ENCODE measurements at places on chromosomes 16 and 17. TPM values are rescaled to one million over a fixed set of nuclear protein-coding genes. Genes with fewer than 3 reads are reported as not detected.
A peak's percentile ranks its signal among the peaks of the same experiment; 100 is the strongest.

PCGF2 gene
- total RNA-seq = 66.9 TPM

DNA sequence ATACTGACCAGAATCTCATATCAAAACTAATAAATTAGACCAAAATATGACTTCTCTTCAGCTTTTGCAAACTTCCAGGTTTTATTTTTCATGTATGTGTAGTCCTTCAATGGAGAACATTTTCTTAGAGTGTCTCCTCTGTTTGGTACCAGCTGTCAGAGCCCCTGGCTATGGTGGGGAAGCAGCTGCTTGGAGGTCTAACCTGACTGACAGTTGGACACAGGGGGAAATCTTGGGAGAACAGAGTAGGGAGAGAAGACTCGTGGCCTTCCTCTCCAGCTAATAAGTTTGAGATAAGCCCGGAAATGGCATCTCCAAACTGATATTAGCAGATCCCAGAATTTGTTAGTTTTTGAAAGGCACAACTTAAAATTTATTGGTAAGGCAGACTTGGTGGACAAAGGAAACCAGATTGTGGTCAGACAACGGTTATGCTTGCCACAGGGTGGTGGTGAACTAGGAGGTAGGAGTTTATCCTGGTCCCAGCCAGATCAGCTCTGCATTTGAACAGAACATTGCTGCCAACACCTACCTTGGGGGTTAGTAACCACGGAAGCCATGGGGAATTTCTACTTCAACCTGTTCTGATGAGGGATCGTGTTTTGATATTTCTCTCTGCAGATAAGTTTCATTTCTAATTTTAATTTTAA lies 39.2 kb upstream of the IRX3 start:
- no peaks in the 10 kb centered on the region for H3K36me3 ChIP-seq
- H3K27ac ChIP-seq = no peak overlapping the region
- H3K4me1 ChIP-seq = no peaks in the 10 kb centered on the region
- H3K4me3 ChIP-seq = no peak overlapping the region
- H3K27me3 ChIP-seq = peaks cover 36% of the 10 kb centered on the region
- DNase-seq = no peak

DNA sequence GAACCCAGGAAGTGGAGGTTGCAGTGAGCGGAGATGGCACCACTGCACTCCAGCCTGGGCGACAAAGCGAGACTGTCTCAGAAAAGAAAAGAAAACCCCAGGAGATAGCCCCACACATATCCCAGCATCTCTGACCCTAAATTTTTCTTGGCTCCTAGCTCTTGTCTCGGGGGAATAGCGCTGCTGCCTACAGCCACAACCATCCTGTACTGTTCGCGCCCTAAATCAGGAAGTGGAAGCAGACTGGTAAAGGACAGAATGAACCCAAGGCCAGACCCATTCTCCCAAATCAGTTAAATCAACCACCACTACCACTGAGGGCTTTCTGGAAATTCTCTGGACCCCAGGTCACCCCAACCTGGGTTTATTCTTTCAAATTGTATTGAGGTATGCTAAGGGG lies 1.7 kb downstream of the CTDNEP1 start:
- DNase-seq = no peak
- H3K27me3 ChIP-seq = no peaks in the 10 kb centered on the region
- H3K36me3 ChIP-seq = peaks cover 20% of the 10 kb centered on the region
- H3K4me1 ChIP-seq = peaks cover 34% of the 10 kb centered on the region

DNA sequence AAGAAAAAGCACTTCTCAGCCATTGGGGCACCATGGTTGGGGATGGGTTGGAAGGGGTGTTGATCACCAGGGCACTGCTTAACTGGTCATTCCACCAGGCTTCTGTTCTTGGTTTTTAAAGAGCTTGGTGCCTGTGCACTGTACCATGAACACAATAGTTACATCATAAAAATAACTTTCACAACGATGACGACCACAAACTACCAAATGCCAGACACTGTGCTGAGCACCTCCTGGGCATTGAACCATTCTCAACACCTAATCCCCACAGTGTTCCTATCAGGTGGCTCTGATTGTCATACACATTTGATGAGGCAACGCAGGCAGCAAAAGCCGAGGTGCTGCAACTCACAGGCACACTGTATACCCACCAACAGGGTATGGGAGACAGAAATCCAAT lies 208.0 kb downstream of the FOXL1 start:
- H3K27me3 ChIP-seq = no peaks in the 10 kb centered on the region
- no peak for DNase-seq
- no peak overlapping the region for H3K4me3 ChIP-seq

DNA sequence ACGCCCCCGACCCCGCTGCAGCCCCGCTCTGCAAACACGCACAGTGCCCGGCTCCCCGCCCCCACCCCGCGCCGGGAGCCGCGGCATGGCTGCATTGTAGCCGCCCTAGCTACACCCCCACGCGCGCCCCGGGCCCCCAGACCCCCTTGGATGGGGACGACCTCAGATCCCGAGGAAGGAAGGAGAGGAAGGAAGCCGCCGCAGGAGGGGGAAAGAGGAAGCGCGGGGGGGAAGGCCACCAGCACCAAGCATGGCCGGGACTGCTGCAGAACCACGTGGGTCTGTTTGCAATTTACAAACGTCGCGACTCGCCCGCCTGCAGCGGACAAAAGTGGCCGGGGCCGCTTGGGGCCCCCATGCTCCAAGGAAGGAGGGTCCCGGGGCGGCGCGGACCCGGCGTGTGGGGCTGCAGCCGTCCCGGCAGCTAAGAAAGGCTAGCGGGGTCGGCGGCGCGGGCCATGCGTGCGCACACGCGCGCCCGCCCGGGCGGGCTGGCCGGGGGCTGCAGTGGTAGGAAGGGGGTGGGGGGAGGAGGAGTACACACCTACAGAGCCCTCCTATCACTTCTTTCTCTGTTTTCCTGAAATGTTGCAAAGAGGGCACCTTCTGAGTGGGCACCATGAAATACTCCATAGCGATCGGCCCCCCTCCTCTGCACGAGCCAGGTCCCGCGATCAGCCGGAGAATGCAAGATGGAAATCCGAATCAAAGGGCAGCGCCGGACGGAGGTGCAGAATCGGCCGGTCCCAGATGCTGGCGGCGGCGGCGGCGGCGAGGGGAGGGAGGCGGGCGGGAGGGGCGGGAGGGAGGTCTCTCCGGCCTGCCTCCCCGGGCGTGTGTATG lies 488 bp downstream of the TFAP4 start:
- no peaks in the 10 kb centered on the region for H3K27me3 ChIP-seq
- peak overlapping the region; percentile 83 for H3K27ac ChIP-seq
- peaks cover 6% of the 10 kb centered on the region for H3K4me1 ChIP-seq
- no peaks in the 10 kb centered on the region for H3K36me3 ChIP-seq
- peak overlapping the region; percentile 80 for H3K4me3 ChIP-seq

- no peaks in the 10 kb centered on the region for H3K36me3 ChIP-seq
- no peak overlapping the region for H3K27ac ChIP-seq
Measured at GRCh38 chr16:4586291-4586690, 28.4 kb downstream of the UBALD1 start.

- no peaks in the 10 kb centered on the region for H3K4me1 ChIP-seq
- no peak overlapping the region for H3K27ac ChIP-seq
- H3K36me3 ChIP-seq = no peaks in the 10 kb centered on the region
- DNase-seq = no peak
- H3K27me3 ChIP-seq = no peaks in the 10 kb centered on the region
Measured at GRCh38 chr16:26961459-26961858, 105.3 kb upstream of the C16orf82 start.

CCDC200 gene
- not detected for total RNA-seq

- no peak overlapping the region for H3K27ac ChIP-seq
- H3K4me1 ChIP-seq = peaks cover 2% of the 10 kb centered on the region
- H3K36me3 ChIP-seq = no peaks in the 10 kb centered on the region
- H3K27me3 ChIP-seq = peaks cover 46% of the 10 kb centered on the region
- peak; percentile 73 for DNase-seq
Measured at GRCh38 chr17:58247511-58248363, 9.4 kb downstream of the LPO start.

DNA sequence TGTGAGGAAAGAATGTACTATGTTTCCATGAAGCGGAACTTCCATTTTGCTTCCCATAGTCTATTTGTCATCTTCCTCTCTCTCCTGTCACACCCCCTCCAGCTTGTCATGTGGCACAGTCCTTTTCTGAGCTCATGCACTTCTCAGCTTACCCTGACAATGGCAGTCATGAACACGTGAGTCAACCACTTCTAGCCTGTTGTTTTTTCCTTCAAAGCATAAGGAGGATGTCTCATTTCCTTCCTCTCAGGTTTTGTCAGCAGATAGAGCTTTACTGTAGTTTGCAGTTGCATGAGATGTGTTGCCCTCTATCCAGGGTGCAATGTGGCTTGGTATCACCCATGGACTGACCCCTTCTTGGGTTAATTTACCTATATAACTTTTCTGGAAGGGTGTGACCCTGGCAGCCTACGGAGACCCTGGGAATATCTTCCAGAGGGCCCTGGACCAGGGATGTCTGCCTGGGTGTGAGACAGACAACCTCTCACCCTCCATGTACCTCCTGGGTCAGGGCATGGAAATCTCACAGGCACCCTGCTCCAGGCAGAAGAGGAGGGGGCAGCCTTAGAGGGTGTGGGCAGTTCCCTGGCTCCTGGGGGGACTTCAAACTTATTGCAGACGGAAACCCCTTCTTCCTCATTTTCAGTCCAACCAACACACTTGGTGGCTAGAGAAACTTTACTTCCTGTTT lies 4.0 kb upstream of the ZNF267 start:
- no peak overlapping the region for H3K4me3 ChIP-seq

- H3K4me3 ChIP-seq = no peak overlapping the region
- no peaks in the 10 kb centered on the region for H3K27me3 ChIP-seq
- no peak overlapping the region for H3K27ac ChIP-seq
- peaks cover 1% of the 10 kb centered on the region for H3K4me1 ChIP-seq
- no peak for DNase-seq
Measured at GRCh38 chr16:89113152-89113547, 19.5 kb downstream of the ACSF3 start.
